ENCODE measurements at places on chromosomes 2 and 18.

- DNase-seq, result no peak
Observed at GRCh38 chr2:63663013-63663864, 74.5 kb downstream of the MDH1 start.

- DNase-seq, result no peak
Observed at GRCh38 chr2:188884517-188884916, 89.7 kb upstream of the COL3A1 start.

GRCh38 chr2:193357508-193357907, 1162.8 kb upstream of the TMEFF2 start:
- DNase-seq, result no peak

DNA sequence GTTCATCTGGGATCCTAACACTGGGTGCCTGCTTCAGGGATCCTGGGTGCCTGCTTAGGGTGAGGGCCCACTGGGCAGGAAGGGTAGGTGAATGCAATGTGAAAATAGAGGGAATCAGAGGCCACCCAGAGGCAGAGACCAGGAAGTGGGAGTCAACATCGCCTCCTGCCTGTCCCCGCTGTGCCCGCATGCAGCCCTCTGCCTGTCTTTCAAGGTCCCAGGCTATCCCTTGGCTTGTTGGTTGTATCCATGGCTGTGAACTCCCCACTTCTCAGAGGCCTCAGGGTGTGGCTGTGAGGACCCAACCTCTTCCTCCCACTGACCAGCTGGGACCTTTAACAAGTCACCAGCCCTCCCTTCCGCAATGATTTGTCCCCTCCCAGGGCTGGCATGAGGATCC, 26.5 kb downstream of the PSD4 start:
- DNase-seq, result no peak

DNA sequence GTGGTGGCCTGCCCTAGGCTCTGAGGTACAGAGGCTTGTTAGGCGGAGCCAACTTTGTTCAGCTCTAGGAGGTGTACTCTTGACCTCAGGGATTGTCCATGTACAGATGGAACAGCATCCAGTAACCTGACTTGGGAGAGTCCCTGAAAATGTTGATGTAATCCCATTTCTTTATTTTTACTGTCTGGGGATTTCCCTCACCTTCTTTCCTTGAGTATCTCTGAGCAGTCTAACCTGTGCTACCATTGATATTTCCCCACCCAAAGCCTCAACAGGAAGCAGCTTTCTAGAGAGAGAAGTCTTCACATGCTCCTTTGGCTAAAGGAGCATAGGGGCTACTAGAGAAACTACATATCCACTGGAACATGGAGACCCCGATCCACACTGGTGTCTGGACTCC, 10.4 kb downstream of the IL36A start:
- DNase-seq, result no peak

GRCh38 chr2:110105608-110106467, 9.8 kb downstream of the MALL start:
- DNase-seq, result no peak

DNA sequence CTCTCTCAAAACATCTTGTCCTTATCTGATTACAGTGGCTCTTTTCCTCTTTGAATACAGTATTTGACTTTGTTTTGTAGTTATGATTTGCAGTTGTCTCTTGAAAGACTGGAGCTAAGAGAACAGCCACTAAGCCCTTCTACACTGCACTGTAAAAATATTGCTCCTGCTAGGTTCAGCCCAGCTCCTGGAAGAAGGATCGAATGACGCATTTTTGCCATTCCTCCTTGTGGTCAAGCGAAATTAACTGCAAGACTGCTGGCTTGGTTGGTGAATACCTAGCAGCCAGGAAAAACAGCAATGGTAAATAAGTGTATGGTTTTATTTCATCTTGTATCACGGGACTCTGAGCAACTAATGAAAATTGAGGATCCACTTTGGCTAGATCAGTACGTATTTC, 407.8 kb upstream of the CDH2 start:
- DNase-seq, result no peak

- no peak for DNase-seq
Observed at GRCh38 chr2:30753630-30754029, 53.6 kb downstream of the CAPN13 start.
